ENCODE measurements at places on chromosomes 13 and 19.
A peak's percentile ranks its signal among the peaks of the same experiment; 100 is the strongest.

- no peak for DNase-seq
These were observed 1.6 kb downstream of the SIGLECL1 start for GRCh38 chr19:51252306-51253079.

DNA sequence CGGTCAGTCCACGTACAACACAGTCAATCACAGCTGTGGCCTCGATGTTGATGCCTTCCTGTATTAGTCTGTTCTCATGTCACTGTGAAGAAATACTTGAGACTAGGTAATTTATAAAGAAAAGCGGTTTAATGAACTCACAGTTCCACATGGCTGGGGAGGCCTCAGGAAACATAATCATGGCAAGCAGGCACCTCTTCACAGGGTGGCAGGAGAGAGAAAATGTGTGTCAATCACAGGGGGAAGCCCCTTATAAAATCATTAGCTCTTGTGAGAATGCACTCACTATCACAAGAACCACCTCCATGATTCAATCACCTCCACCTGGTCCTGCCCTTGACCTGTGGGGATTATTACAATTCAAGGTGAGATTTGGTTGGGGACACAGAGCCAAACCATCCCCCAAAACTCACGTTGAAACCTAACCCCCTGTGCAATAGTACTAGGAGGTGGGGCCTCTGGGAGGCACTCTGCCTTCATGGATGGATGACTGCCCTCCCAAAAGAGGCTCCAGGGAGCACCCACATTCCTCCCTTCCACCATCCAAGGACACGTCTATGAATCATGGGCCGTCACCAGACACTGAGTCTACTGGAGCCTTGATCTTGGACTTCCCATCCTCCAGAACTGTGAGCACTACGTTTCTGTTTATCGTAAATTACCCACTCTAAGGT lies 2.3 kb upstream of the PROZ start:
- no peak for DNase-seq

DNA sequence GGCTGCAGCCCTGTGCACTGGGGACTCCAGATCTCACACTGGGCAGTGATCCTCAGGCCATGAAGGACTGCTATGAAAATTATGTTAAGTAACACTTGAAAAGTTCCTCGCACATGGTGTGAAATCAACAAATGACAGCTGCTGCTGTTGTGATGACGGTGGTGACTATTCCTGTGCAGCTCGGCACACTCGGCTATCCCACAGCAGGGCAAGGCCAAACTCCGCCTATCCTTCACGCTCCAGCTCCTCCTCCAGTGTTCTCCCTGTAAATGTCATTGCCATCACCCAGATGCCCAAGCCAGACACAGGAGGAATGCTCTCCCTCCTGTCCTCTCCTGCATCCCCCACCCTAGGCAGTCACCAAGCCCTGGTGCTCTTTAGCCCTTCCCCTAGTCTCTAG lies 31.3 kb downstream of the GRIK5 start:
- DNase-seq = no peak

DNA sequence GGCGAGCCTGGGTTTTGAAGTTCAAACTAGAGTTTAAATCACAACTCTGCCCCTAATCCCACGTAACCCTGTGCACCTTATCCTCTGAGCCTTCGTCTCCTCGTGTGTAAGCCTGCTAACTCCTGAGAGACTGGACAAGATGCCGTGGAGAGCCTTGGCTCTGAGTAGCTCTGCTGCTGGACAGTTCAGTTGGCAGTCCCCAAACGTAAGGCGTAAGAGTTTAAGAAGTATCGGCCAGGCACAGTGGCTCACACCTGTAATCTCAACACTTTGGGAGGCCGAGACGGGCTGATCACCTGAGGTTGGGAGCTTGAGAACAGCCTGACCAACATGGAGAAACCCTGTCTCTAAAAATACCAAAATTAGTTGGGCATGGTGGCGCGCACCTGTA lies 4.7 kb upstream of the CD79A start:
- no peak for DNase-seq

DNA sequence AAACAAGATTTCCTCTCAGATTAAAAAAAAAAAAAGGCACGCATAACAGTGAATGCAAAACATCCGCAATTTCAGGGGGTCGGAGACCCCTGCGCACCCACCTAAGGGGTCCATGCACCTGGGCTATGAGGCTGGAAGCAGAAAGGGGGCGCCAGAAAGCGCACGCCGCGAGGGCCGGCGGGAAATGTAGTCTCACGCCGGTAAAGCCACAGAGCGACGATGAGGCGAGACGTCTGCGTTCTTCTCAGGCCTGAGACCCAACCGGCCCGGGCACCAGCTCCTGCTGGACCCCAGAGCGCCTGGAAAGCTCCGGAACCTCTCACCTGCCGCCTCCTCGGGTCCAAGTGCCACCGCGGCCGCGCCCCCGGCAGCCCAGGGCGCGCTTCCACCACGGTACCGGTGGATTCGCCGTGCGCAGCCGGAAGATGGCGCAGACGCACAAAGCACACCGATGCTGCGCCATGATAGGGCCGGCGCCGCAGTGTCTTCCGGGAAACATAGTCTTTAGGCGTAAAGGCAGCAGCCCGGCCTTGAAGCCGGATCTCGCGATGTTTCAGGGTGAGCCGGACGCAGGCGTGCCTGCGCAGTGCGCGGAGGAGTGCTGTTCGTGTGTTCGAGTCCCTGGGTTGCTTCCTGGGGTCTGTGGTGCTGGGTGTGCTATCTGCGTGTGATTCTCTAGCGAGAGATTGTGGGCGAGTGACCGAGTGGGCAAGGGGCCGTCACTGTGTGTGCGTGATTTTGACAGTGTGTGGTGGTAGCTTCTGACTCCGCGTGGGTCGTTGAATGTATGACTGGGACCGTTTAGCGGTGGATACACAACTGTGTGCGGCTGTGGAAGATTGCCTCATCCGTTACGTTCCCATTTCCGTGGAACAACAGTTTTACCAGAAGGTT lies at the start of gene ZNF582:
Gene ZNF582 (minus strand): TSS at position 416 of the 894 bp plus-strand sequence. CDS start 1,782 bp downstream, outside the sequence.
- peak; percentile 87 for DNase-seq

DNA sequence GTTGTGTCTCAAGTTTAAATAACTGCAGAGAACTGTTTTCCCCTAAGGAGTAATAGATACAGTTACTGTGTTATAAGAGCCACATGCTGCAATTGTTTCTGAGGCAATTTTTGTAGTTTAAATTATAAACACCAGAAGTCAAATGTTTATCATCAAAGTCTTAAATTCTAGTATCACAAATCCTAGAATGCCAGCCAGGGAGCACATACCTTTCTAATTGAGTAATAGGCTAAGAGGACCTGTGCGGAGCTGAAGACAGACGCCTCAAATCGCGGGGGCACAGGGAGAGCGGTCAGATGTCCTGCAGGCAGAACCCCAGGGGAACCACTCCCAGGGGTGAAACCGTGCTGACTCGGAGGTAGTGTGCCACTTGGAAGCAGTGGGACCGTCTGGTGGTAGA lies 65.2 kb upstream of the TNFRSF19 start:
- no peak for DNase-seq

- no peak for DNase-seq
These were observed 185.7 kb downstream of the TEX29 start for GRCh38 chr13:111506125-111506524.

DNA sequence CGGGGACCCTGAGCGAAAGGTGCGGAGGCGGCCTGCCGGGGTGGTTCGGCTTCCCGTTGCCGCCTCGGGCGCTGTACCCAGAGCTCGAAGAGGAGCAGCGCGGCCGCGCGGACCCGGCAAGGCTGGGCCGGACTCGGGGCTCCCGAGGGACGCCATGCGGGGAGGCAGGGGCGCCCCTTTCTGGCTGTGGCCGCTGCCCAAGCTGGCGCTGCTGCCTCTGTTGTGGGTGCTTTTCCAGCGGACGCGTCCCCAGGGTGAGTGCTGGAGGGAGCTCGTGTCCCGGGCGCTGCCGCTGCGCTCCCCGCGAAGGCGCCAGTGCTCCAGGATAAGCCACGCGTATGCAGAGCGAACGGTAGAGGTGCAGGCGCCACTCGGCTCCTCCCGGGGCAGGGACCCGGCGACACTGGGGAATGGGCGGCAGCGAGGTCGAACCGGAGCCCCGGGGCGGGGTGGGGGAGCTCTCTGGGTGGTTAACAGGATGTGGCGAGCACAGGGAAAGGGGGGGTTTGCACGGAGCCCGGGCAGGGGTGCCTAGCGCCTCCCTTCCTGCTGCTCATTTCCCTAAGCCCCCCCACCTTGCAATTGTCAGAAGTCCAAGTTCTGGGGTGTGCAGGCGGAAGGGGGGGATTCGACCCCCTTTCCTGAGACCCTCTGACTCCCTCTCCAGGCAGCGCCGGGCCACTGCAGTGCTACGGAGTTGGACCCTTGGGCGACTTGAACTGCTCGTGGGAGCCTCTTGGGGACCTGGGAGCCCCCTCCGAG lies at the start of gene IL27RA:
Gene IL27RA (plus strand): TSS at position 44 of the 762 bp plus-strand sequence. CDS start 111 bp downstream, at position 155.
- peak; percentile 54 for DNase-seq

GRCh38 chr19:45446295-45446694 lies 21.5 kb upstream of the FOSB start:
- DNase-seq = peak; percentile 8

DNA sequence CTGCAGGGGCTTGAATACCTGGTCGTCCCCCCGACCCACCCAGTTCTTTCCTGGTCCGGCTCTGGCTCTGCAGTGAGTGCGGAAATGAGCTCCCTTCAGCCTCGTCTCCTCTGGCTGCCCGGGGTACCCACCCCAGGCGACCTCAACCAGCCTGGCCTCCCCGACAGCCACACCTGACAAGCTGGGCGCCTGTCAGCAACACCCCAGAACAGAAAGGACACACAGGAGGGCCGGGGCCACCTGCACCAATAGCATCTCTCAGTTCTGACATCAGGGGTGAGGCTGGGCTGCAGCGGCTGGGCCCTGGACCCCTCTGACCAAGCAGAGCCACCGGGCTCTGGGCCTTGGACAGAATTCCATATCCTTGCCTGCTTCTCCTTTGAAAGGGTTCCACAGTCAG lies 19.7 kb downstream of the SUGP1 start:
- no peak for DNase-seq

DNA sequence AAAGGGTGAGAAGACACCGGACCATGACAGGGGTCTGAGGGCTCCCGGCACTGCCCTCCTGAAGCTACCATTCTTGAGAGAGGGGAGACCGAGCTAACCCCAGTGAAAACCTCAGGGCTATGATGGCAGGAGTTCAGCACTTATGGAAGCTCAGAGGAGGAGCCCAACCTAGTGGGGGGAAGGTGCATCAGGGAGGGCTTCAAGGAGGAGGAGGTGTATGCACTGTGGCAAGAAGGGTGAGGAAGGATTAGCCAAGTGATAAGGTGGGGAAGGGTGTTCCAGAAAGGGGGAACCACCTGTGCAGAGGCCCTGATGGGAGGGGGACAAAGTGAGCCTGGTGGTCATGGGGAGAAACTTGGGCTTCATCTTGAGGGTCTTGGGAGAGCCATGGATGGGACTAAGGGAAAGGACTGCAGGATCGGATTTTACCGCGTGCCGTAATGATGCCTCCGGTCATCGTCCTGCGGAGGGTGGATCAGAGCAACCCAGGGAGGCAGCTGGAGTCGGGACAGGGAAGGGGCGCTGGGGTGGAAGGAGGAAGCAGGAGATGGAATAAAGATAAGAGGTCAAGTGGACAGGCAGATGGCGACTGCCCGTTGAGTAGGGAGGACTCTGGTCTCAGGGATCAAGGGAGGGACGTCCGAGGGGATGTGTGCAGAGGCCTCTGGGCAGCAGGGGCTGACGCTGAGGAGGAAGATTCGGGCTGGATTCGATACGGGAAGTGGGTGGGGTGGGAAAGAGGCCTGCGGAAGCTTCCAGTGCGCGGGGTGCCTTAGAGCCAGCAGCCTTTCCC lies 13.3 kb upstream of the PSMD8 start:
- DNase-seq = no peak

DNA sequence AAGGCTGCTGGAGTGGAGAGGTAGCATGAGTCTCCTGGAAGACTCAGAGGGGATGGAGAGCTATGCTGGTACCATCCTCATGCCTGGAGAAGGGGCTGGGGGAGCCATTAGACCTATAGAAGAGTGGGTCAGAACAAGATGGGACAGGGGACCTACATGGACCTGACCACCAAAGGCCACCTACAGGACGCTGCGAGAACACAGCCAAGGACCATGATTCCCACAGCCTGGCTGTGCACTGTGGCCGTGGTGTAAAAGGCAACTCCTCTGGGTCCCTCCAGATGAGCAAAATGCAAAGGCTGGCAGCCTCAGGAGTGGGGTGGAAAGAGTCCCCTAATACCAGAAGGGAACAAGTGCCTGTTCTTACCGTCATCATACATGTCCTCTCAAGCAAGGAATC lies 216.2 kb downstream of the SLC7A1 start:
- DNase-seq = no peak

DNA sequence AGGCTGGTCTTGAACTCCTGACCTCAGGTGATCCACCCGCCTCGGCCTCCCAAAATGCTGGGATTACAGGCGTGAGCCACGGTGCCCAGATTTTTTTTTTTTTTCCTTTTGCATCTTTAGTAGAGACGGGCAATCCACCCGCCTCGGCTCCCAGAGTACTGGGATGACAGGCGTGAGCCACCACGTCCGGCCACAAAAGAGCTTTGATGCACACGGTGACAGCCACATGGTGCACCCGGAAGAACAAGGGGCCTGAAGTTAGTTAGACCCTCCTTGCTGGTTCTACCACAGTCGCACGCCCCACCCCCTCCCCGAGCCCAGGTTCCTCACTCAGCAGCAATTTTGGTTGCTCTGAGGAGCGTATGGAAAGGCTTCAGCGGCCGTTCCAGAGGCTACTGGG lies 54.2 kb upstream of the USE1 start:
- DNase-seq = no peak

DNA sequence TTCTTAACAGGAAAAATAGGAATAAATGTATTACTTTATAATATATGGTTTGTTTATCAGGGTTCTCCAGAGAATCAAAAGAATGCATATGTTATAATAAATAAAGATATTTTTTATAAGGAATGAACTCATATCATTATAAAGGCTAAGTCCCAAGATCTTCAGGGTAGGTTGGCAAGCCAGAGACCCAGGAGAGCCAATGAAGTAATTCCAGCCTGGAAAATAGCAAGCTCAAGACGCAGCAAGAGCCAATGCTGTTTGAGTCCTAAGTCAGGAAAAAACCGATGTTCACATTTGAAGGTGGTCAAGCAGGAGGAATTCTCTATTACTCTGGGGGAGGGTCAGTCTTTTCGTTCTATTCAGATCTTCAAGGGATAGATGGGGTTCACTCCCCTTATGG lies 490.0 kb downstream of the PCDH20 start:
- no peak for DNase-seq

DNA sequence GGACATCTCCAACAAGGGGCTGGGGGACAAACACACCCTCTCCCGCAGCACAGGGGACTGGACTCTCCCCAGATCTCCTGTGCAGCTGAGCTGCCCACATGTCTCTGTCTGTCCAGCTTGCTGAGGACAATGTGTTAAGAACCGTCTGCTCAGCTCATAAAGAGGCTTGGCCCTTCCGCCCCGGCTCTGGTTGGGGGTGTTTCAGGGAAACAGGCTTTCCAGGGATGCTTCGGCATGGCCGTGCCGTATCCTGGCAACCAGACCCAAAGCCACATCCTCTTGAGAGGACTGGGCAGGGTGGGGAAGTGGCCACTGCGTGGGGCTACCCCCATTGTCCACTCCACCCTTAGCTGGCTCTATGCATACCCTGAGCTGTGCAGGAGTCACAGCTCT lies 41.1 kb upstream of the CHST8 start:
- no peak for DNase-seq

DNA sequence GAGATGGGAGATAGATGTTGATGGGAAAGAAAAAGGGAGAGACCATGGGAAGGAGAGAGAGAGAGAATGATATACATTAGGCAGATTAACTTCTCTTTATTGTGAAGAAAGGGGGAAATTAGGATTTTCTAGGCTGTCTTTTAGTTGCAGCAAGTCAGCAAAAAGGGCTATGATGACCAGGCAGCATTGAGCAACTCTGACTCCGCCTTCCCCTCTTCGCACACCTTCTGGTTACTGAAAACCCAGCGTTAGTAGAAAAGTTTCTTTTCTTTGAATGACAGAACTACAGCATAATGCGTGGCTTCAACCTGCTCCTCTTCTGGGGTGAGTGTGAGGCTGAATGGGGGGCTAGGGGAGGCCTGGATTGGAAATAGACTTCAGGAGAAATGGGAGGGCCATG lies at the start of gene ADGRE1:
Gene ADGRE1 (plus strand): TSS at position 264 of the 400 bp plus-strand sequence. CDS start 30 bp downstream, at position 294.
- no peak for DNase-seq

Measured in NCI-H1092 treated with DMSO at 0.1 percent for 48 hours (cell line).